ENCODE measurements at places on chromosomes 5 and 9.

GRCh38 chr5:111706345-111706744 is 50.6 kb downstream of the NREP start:
- no peak for DNase-seq

DNA sequence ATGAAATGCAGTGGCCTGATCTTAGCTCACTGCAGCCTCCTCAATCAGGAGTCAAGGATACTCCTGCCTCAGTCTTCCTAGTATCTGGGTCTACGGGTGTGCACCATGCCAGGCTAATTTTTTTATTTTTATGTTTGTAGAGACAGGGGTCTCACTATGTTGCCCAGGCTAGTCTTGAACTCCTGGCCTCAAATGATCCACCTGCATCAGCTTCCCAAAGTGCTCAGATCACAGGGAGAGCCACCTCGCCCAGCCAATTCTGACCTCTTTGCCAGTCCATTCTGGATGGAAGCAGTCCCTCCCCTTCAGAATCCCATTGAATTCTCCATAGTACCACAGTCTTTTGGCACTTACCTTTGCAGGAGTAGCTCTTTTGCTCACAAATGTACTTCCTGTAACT is 1.7 kb upstream of the CANX start:
- DNase-seq: no peak

GRCh38 chr5:63201738-63202137 is 623.1 kb downstream of the LRRC70 start:
- DNase-seq: no peak

DNA sequence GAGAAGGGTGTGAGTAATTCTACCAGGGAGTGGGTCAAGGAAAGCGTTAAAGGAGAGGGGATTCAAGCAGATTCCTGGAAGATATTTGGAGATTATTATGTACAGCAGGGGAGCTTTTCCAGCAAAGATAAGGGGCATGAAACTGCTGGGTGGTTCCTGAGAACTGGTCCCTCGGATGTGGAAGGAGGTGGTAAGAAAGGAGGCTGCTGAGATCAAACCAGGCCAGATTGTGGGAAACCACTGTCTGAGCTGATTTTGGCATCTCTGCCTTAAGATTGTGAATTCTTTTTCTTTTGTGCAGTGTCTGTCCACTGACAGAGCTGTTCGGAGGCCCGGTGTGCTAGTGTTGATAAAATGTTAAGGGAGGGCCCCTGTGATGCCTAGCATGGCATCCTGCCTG is 45.4 kb downstream of the SNX30 start:
- no peak for DNase-seq

DNA sequence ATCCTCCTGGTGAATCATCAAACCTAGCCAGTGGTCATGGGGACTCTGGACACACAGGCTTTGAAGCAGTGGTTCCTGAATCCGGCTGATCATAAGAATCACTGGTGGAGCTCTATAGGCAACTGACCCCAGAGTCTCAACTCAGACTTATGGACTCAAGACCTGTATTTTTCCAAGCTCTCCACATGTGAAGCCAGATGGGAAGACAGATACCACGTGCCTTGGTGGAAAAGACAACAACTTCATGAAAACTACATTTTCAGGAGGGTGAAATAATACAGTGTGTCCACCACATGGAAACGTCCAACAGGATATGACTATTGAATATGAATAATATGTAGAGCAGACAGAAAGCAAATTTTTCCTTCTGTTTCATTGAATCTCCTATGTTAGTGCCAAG is 33.7 kb downstream of the GABRP start:
- DNase-seq: no peak

- DNase-seq: peak; percentile 78
These were observed 202.1 kb downstream of the MED10 start for GRCh38 chr5:6176102-6176693.

GRCh38 chr9:100011062-100011681 is 87.6 kb downstream of the ERP44 start:
- no peak for DNase-seq

DNA sequence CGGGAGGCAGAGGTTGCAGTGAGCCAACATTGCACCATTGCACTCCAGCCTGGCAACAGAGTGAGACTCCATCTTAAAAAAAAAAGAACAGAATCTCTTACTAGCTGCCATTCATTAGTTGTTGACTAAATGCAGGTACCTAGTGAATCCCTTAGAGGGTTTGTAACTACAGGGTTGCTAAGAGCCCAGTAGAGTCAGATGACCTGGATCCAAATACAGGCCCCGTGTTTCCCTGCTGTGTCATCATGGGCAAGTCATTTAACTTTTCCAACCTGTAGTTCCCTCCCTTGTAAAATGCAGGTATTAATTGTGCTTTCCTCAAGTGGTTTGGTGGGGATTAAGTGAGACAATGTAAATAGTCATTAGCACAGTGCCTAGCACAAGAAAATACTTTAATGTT is 32.8 kb downstream of the PLAC8L1 start:
- no peak for DNase-seq

DNA sequence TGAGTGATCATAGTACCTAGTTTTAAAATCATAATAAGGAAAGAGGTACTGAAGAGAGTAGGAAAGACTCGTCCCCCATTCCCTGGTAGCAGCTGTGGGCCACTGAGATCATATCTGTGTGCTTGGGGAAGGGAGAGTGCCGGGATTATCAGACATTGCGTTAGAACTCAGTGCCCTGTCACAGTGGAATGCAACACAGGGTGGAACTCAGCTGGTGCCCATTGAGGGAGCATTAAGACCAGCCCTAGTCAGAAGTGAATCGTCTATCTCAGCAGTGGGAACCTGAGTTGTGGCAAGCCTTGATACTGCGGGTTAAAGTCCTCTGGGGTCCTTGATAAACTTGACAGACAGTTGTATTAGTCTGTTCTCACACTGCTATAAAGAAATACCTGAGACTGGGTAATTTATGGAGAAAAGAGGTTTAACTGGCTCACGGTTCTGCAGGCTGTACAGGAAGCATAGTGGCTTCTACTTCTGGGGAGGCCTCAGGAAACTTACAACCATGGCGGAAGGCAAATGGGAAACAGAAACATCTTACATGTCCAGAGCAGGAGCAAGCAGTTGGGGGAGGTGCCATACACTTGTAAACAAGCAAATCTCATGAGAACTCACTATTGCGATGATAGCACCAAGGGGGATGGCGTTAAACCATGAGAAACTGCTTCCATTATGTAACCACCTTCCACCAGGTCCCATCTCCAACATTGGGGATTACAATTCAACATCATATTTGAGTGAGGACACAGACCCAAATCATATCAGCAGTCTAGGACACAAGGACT is 33.1 kb downstream of the NDUFAF2 start:
- DNase-seq: no peak

GRCh38 chr9:107492381-107492970 is 2.9 kb upstream of the KLF4 start:
- DNase-seq: no peak

GRCh38 chr5:17898766-17899165 is 264.5 kb downstream of the TAF11L14 start:
- DNase-seq: no peak

- no peak for DNase-seq
These were observed 2.6 kb downstream of the SLC22A5 start for GRCh38 chr5:132372127-132372526.

GRCh38 chr5:100175346-100175745 is 359.8 kb upstream of the FAM174A start:
- DNase-seq: no peak

- DNase-seq: no peak
These were observed 437.0 kb upstream of the TRPC7 start for GRCh38 chr5:136802383-136802782.

DNA sequence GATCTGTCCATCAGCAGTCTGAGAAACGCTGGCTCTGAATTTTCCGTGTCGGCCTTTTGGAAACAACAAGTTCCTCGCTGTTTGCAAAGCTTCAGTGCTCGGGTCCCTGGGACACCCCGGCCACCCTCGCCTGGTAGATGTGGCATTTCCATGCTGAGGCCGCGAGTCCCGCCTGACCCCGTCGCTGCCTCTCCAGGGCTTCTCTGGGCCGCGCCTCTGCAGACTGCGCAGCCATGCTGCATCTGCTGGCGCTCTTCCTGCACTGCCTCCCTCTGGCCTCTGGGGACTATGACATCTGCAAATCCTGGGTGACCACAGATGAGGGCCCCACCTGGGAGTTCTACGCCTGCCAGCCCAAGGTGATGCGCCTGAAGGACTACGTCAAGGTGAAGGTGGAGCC is 4.7 kb downstream of the NTNG2 start:
- DNase-seq: no peak

- peak; percentile 7 for DNase-seq
These were observed 19.9 kb upstream of the KCNIP1 start for GRCh38 chr5:170483701-170484458.

GRCh38 chr5:155594270-155594669 is 580.7 kb downstream of the KIF4B start:
- DNase-seq: no peak

DNA sequence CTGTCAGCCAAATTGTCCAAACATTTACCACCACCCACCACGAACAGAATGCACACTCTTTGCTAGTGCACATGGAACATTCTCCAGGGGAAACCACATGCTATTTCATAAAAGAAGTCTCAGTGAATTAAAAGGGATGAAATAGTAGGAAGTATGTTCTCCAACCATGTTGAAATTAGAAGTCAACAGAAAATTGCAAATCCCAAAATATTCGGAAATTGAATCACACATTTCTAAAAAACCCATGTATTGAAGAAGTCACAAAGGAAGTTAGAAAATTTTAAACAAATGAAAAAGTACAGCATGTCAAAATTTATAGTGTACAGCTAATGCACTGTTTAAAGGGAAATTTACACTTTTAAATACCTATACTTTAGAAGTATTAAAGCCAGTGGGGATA is 50.8 kb downstream of the TGFBR1 start:
- DNase-seq: no peak

- no peak for DNase-seq
These were observed 136.3 kb downstream of the SIL1 start for GRCh38 chr5:139061856-139062255.

DNA sequence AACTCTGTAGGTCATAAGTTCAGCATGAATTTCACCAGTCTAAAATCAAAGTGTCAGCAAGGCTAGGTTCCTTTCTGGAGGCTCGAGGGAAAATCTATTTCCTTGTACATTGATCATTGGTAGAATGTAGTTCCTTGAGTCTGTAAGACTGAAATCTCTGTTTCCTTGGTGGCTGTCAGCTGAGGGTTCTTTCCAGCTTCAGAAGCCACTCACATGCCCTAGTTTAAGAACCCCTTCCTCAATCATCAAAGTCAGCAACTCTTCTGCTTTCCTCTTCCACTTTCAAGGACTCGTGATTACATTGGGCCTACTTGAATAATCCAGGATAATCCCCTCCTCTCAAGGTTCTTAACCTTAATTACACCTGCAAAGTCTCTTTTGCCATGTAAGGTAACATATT is 4.9 kb upstream of the SCAMP1 start:
- DNase-seq: no peak

GRCh38 chr5:124180875-124181461 is 565.5 kb downstream of the ZNF608 start:
- DNase-seq: no peak

- no peak for DNase-seq
These were observed 406.3 kb upstream of the ADAMTSL1 start for GRCh38 chr9:18067548-18068120.

DNA sequence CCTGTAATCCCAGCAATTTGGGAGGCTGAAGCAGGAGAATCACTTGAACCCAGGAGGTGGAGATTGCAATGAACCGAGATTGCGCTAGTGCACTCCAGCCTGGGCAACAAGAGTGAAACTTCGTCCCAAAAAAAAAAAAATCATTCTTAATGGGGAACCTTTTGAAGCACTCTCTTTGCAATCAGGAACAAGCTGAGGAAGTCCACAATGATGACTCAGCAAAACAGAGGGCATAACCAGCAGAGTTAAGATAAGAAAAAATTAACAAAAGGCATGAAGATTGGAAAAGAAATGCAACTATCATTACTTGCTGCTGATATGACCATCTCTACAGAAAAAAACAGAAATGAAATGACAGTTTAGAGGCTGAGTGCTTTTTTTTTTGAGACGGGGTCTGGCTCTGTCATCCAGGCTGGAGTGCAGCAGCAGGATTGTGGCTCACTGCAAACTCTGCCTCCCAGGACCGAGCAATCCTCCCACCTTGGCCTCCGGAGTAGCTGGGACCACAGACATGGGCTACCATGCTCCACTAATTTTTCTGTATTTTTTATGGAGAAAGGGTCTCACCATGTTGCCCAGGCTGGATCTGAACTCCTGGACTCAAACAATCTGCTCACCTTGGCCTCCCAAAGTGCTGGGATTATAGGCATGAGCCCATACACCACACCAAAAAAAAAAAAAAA is 88.0 kb downstream of the FNBP1 start:
- no peak for DNase-seq

GRCh38 chr5:87054821-87055220 is 212.9 kb upstream of the RASA1 start:
- DNase-seq: no peak

- peak; percentile 72 for DNase-seq
These were observed 87.9 kb upstream of the IFNK start for GRCh38 chr9:27436234-27436633.

DNA sequence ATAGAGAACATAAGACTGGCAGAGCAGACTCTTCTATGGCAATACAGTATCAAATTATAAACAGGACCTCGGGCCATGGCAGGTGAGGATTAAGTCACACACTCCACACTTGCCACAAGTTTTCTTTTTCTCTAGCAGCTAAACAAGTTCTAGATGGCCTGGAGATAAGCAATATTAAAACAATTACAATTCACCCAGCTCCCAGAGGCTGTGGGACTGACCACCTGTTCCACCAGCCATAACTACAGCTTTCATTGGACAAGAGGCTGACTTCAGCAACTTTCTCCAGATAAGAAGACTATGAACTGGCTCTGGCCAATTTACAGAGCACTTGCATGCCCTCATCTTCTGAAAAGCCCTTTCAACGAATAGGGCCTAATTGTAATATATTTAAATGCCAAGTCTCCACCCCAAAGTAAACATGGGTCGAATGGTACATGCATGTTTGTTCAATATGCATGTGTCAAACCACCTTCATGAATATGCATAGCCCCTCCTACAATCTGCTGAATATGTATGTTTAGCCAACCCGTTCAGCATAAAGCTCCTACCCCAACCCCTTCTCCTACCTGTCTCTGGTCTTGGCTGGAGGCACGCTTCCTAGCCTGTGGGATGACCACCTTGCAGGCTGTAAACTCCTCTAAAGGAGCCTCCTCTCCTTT is 6.1 kb upstream of the CFAP157 start:
- DNase-seq: no peak

GRCh38 chr5:133110709-133111108 is 58.9 kb downstream of the HSPA4 start:
- DNase-seq: no peak

- DNase-seq: no peak
These were observed 41.4 kb downstream of the CDC42SE2 start for GRCh38 chr5:131305138-131305689.

DNA sequence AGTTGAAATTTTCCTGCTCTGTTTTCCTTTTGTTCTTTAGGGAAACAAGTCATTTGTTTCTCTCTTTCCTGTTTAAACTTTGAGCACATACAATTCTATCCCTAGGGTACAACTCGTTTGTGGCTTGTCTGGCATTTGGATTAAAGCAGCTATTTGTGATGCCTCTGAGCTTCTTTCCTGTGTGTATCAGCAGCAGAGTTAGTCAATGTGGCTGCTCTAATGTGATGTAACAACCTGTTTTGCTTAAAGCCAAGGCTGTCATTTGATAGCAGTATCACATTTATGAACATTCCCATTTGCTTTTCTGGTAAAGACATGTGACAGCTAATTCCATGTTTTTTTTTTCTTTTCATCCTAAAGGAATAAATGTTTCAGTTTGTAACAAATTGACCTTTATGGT is 314.3 kb upstream of the CHD1 start:
- no peak for DNase-seq
